T-cell (primary cell): ENCODE measurements at places on chromosomes 3 and 15.
A peak's percentile ranks its signal among the peaks of the same experiment; 100 is the strongest.

- no peak for DNase-seq
- no peak overlapping the region for H3K4me3 ChIP-seq
- no peaks in the 10 kb centered on the region for H3K27me3 ChIP-seq
- H3K36me3 ChIP-seq, result no peaks in the 10 kb centered on the region
- no peak overlapping the region for H3K27ac ChIP-seq
These were observed 395.3 kb downstream of the IL5RA start for GRCh38 chr3:2714834-2715233.

- no peak for DNase-seq
- H3K4me3 ChIP-seq, result no peak overlapping the region
- H3K36me3 ChIP-seq, result no peaks in the 10 kb centered on the region
- no peak overlapping the region for H3K27ac ChIP-seq
- no peaks in the 10 kb centered on the region for H3K27me3 ChIP-seq
- H3K4me1 ChIP-seq, result no peaks in the 10 kb centered on the region
These were observed 23.9 kb downstream of the IL5RA start for GRCh38 chr3:3086239-3086638.

DNA sequence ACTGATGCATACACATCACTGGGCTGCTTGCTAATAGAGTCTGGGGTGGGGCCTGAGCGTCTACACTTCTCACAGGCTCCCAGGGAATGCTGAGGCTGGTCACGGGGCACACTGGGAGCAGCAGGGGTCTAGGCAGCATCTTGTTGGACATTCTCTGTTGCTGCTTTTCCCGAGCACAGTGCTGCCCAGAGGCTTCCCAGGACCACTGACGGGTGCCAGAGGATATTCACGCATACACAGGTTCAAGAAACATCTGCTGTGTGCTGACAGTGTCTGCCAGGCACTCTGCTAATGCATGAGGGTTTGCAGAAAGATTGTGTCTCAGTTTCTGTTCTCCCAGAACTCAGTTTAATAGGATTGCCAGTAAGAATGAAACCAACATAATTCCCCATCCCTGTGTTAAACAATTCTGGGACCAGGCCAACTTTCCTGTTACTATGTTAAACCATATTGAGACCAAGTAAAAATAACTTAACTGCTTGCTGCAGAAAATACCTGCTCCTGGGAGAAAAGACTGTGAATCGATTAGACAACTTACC lies 23.9 kb upstream of the BCL2L10 start:
- H3K4me1 ChIP-seq, result peaks cover 26% of the 10 kb centered on the region
- no peak for DNase-seq
- no peaks in the 10 kb centered on the region for H3K27me3 ChIP-seq
- H3K36me3 ChIP-seq, result peaks cover 4% of the 10 kb centered on the region
- H3K27ac ChIP-seq, result no peak overlapping the region
- no peak overlapping the region for H3K4me3 ChIP-seq

- peaks cover 12% of the 10 kb centered on the region for H3K27me3 ChIP-seq
- H3K27ac ChIP-seq, result no peak overlapping the region
- no peak for DNase-seq
These were observed 178.6 kb upstream of the SMAD3 start for GRCh38 chr15:66886686-66887273.

GRCh38 chr3:38723569-38724391 lies 74.3 kb upstream of the SCN5A start:
- H3K27me3 ChIP-seq, result no peaks in the 10 kb centered on the region
- DNase-seq, result no peak
- no peaks in the 10 kb centered on the region for H3K36me3 ChIP-seq
- H3K27ac ChIP-seq, result no peak overlapping the region
- H3K4me3 ChIP-seq, result no peak overlapping the region

DNA sequence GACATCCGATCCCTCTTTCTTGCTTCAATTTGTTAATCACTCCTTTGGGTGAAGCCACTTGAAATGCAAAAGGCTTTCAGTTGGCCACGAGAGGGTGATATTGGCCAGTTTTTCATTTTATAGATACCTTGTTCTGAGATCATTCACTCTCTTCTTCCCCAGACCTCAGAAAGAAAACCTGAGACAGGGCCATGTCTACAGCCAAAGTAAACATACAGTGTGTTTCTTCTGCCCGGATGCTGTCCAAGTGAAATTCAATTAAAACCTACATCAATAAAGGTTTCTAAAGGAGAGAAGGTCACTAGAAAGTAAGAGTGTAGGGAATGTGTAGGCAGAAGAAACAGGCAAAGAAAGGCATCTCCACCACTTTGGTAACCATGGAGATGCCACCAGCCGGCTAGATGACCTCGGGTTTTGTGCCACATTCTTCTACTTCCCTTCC lies 39.5 kb upstream of the FMN1 start:
- no peaks in the 10 kb centered on the region for H3K4me1 ChIP-seq
- DNase-seq, result no peak
- H3K27ac ChIP-seq, result no peak overlapping the region

GRCh38 chr3:138946663-138947494 lies at the start of the genes FOXL2 and FOXL2NB:
Gene FOXL2 (minus strand): TSS chr3:138947137. CDS start chr3:138946722, 415 bp downstream.
Gene FOXL2NB (plus strand): TSS chr3:138947217. CDS start chr3:138947365, 148 bp downstream.
- no peak for DNase-seq
- H3K27ac ChIP-seq, result no peak within 1 kb of the TSS
- H3K4me1 ChIP-seq, result peaks cover 22% of the 10 kb centered on the region
- peak within 1 kb of the TSS; percentile 26 for H3K4me3 ChIP-seq
- no peaks in the 10 kb centered on the region for H3K36me3 ChIP-seq

GRCh38 chr3:172155897-172156585 lies 116.7 kb downstream of the FNDC3B start:
- no peak for DNase-seq
- no peak overlapping the region for H3K27ac ChIP-seq
- H3K4me1 ChIP-seq, result peaks cover 2% of the 10 kb centered on the region
- no peak overlapping the region for H3K4me3 ChIP-seq
- no peaks in the 10 kb centered on the region for H3K36me3 ChIP-seq
- H3K27me3 ChIP-seq, result peaks cover 2% of the 10 kb centered on the region

GRCh38 chr3:161069511-161070251 lies 35.5 kb downstream of the B3GALNT1 start:
- no peaks in the 10 kb centered on the region for H3K4me1 ChIP-seq
- DNase-seq, result no peak
- no peak overlapping the region for H3K27ac ChIP-seq
- no peak overlapping the region for H3K4me3 ChIP-seq
- no peaks in the 10 kb centered on the region for H3K27me3 ChIP-seq

- H3K36me3 ChIP-seq, result no peaks in the 10 kb centered on the region
- no peaks in the 10 kb centered on the region for H3K27me3 ChIP-seq
- no peak overlapping the region for H3K4me3 ChIP-seq
- no peak for DNase-seq
- no peaks in the 10 kb centered on the region for H3K4me1 ChIP-seq
- no peak overlapping the region for H3K27ac ChIP-seq
These were observed 50.0 kb downstream of the MB21D2 start for GRCh38 chr3:192867645-192868044.

GRCh38 chr15:82850731-82851130 lies 41.3 kb downstream of the WHAMM start:
- peaks cover 16% of the 10 kb centered on the region for H3K4me1 ChIP-seq
- H3K4me3 ChIP-seq, result no peak overlapping the region
- no peaks in the 10 kb centered on the region for H3K36me3 ChIP-seq
- H3K27ac ChIP-seq, result no peak overlapping the region
- DNase-seq, result no peak

DNA sequence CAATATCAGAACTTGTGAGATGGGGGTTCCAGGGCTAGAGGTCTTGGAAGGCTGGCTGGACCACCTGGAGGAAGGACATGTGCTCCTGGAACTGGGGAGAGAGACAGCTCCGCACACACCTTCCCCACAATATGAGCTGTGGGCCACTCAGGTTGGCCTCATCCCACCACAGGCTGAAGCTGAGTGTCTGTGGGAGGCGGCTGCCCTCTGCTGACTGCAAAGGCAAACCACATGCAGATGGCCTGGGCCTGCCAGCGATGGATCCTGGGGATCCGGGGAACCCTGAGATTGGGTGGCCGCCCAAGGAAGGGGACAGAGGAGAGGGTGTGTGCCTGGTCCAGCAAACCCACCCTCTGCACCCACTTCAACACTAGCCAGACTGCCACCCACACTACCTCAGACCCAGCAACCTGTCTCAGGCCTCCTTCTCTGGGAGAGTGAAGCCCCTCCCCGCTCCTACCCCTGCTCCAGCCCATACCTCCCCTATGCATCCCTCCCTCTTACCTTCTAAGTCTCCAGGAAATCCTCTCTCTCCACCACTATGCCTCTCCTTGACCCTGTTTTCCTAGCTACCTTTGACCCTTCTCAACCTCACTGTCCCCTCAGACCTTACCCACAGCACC lies 44.8 kb downstream of the CYP11A1 start:
- H3K36me3 ChIP-seq, result no peaks in the 10 kb centered on the region
- H3K27me3 ChIP-seq, result no peaks in the 10 kb centered on the region
- peak; percentile 57 for DNase-seq
- no peak overlapping the region for H3K4me3 ChIP-seq
- H3K4me1 ChIP-seq, result peaks cover 4% of the 10 kb centered on the region

DNA sequence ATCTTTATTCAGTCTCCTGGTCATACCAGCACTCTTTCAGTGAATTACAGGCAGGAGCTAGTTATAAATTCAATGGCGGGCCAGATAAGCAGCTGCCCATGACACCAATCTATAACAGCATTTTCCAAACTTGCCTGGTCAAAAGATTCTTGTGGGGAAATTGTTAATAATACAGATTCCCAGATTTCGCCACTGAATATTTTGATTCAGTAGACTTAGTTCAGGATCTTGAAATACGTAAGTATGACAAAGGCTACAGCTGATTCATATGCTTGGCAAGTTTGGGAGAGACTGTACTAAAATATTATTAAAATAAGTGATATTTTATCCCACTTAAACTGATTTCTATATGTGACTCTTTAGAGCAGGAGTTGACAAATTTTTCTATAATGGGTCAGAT lies 119.3 kb downstream of the TMCO5A start:
- no peaks in the 10 kb centered on the region for H3K4me1 ChIP-seq
- H3K4me3 ChIP-seq, result no peak overlapping the region
- DNase-seq, result no peak
- H3K27ac ChIP-seq, result no peak overlapping the region
- no peaks in the 10 kb centered on the region for H3K36me3 ChIP-seq

DNA sequence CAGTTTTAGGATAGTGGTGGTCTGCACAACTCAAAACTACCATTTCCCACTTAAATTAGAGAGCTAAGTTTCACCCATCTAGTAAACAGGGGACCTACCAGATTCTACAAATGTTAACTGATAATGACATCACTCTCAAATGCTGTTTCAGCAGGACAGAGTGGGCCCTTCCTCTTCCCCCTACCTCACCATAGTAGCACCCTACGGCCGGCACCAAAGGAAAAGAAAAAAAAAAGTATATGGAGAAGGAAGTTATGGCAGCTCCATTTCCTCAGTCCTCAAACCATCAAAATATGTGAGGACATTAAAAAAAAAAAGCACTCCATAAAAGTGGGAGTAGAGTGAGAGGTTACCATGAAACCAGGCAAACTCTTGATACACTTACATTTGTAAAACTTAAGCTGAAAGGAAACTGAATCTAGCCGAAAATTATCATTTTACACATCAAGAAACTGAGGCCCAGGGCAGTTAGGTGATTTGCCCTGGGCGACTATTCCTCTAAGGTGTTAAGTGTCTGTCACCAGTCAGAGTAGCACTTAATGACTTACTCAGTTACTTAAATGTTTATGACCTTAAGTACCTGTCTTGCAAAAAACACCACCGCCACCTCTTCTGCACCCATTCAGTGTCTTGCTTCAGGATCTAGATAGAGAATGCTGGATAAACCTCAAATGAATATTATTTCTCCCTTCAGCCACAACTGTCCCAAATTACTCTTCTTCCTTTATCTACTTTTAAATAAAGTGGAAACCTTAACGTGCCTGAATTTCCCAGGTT lies 2.7 kb downstream of the MSL2 start:
- peak overlapping the region; percentile 96 for H3K27ac ChIP-seq
- H3K4me1 ChIP-seq, result peaks cover 39% of the 10 kb centered on the region
- H3K4me3 ChIP-seq, result peak overlapping the region; percentile 75
- H3K36me3 ChIP-seq, result no peaks in the 10 kb centered on the region

DNA sequence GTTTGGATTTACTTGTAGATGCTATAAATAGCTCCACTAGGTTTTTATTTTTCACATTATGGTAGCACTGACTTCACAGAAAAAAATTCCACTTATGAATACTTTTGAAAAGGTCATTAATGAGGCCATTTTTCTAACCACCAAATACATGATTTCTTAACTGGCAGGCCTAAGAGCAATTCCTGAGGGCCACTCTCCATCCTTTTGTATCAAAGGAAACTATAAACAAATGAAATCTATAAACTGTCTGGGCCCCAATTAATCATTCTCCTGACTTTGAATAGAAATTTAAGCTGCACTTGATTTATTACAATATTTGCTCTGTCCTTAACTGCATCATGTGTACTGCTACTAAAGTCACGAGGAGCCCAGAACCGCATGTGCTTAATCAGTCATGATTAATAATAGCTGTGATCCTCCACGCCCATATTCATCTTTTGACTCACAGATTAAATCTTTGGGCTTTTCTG lies 25.1 kb upstream of the MTMR10 start:
- peaks cover 8% of the 10 kb centered on the region for H3K27me3 ChIP-seq
- H3K4me3 ChIP-seq, result no peak overlapping the region
- no peak overlapping the region for H3K27ac ChIP-seq

DNA sequence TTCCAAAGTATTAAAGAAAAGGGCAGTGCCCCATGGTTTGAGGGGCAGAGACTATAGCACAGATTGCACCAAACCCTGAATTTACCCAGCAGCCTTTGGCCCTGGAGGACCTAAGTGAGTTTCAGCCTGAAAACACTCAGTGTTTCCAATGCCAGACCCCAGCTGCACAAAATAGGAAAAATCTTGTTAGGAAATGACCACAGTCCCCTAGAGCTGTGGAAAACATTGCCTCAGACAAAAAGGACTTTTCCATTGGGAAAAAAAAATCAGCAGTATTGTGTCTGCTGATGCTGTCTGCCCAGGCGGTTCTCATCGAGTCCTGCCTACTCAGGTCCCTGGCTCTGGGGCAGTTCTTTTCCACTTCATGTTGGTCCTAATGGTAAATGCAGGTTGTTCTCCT lies 121.7 kb upstream of the DLG1 start:
- DNase-seq, result no peak
- no peak overlapping the region for H3K4me3 ChIP-seq
- H3K27ac ChIP-seq, result no peak overlapping the region
- H3K4me1 ChIP-seq, result no peaks in the 10 kb centered on the region

DNA sequence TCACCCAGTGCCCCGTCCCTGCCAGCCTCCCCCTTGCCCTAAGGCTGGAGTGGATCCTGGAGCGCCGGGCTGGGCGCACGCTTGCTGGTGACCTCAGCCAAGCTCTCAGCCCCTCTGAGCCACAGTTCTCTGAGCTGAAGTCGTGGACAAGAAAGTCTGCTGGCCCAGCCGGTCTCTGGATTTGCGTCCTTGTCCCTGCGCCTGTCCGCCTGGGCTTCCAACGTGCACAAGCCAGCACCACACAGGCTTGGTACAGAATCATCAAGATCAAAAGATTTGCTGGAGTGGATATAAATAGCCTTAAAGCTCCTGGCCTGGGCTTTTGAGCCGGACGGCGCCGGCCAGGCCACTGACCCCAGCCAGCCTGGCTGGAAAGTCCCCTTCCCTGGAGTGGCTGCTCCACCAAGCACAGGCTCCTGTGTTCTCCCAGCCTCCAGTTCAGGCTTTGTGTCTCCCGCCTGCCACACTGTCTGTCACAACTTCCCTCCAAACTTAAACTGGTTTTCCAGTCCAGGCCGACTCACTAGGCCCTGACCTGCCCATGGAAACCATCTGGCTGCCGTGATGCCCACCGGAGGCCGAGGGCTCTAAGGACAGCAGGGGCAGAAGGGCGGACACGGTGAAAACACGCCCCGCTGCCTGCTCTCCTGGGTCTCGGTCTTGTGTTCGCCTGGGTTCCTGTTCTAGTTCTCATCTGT lies 156.2 kb downstream of the NUP210 start:
- peaks cover 39% of the 10 kb centered on the region for H3K27me3 ChIP-seq
- no peak overlapping the region for H3K4me3 ChIP-seq
- peaks cover 3% of the 10 kb centered on the region for H3K4me1 ChIP-seq
- H3K27ac ChIP-seq, result no peak overlapping the region
- no peak for DNase-seq
